ENCODE measurements at places on chromosomes 1 and 21.
A peak's percentile ranks its signal among the peaks of the same experiment; 100 is the strongest.

- H3K27me3 ChIP-seq = no peaks in the 10 kb centered on the region
- H3K36me3 ChIP-seq = no peaks in the 10 kb centered on the region
- no peak for DNase-seq
- no peak overlapping the region for H3K4me3 ChIP-seq
- no peaks in the 10 kb centered on the region for H3K4me1 ChIP-seq
Measured at GRCh38 chr1:89335486-89335885, 28.4 kb upstream of the GBP6 start.

DNA sequence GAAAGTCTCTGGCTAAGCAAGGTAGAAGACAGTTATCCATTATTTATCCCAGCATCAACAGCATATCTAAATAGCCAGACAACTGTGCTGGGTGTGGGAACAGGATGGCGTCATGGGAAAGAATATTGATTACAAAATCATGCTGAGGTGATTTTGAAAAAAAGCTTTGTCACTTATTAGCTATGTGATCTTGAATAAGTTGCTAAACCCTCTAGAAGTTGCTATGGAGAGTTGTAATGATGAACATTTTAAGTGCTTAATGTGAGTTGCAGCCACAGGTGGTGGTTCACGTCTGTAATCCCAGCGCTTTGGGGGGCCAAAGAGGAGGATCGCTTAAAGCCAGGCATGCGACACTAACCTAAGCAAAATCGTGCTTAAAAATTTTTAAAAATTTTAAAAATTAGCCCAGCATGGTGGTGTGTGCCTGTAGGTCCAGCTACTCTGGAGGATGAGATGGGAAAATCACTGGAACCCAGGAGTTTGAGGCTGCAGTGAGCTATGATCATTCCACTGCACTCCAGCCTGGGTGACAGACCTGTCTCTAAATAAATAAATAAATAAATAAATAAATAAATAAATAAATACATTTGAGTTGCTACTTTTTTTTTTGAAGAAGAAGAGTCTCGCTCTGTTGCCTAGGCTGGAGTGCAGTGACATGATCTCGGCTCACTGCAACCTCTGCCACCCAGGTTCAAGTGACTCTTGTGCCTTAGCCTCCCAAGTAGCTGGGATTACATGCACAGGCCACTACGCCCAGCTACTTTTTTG lies 33.6 kb downstream of the WNT2B start:
- no peaks in the 10 kb centered on the region for H3K36me3 ChIP-seq
- H3K27ac ChIP-seq = no peak overlapping the region
- no peak for DNase-seq

DNA sequence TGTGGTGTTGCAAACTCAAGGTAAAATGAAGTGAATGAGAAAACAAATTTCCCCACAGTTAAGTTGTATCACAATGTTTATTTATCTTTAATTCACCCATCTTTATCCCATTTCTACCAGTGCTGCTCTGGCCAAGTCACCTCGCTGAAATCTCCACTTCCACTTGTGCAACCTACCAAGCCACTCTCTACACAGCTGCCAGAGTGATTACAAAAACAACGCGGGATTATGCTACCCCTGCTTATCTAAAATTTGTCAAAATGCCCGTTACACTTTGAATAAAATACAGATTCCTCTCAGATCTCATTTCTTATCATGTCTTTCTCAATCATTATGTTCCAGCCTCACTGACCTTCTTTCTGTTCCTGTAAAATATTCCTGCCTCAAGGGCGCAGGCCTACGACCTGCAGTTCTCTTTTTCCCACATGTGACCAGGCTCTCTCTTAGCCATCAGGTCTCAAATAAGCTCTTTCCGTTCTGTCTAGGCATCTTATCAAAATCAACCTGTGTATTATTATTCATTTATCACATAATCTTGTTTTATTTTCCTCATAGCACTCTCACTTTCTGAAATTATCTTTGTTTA lies 95.6 kb downstream of the NTMT2 start:
- H3K36me3 ChIP-seq = no peaks in the 10 kb centered on the region
- no peak overlapping the region for H3K27ac ChIP-seq
- no peaks in the 10 kb centered on the region for H3K4me1 ChIP-seq
- no peak overlapping the region for H3K4me3 ChIP-seq
- no peak for DNase-seq

- no peaks in the 10 kb centered on the region for H3K36me3 ChIP-seq
- H3K4me1 ChIP-seq = no peaks in the 10 kb centered on the region
- peaks cover 5% of the 10 kb centered on the region for H3K27me3 ChIP-seq
- no peak for DNase-seq
Measured at GRCh38 chr1:244821134-244821533, 14.3 kb upstream of the COX20 start.

DNA sequence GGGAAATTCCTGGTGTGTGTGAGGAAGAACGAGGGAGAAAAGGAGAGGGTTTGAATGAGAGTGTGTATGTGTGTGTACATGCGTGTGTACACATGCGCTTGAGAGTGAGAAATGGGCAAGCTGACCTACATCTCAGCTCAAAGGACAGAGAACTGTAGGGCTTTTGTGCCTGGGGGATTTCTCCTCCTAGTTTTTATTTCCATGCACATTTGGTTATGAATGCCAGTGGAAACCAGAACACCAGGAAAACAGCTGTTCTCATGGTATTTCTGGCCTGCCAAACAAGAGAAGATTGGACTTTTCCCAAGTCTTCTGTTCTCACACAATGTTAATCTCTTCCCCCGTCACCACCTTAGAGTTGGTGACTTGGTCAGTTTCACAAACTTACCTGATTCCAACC lies 45.2 kb downstream of the SLC44A3 start:
- peaks cover 49% of the 10 kb centered on the region for H3K4me1 ChIP-seq
- no peak overlapping the region for H3K27ac ChIP-seq
- H3K27me3 ChIP-seq = no peaks in the 10 kb centered on the region
- H3K36me3 ChIP-seq = no peaks in the 10 kb centered on the region
- H3K4me3 ChIP-seq = no peak overlapping the region

DNA sequence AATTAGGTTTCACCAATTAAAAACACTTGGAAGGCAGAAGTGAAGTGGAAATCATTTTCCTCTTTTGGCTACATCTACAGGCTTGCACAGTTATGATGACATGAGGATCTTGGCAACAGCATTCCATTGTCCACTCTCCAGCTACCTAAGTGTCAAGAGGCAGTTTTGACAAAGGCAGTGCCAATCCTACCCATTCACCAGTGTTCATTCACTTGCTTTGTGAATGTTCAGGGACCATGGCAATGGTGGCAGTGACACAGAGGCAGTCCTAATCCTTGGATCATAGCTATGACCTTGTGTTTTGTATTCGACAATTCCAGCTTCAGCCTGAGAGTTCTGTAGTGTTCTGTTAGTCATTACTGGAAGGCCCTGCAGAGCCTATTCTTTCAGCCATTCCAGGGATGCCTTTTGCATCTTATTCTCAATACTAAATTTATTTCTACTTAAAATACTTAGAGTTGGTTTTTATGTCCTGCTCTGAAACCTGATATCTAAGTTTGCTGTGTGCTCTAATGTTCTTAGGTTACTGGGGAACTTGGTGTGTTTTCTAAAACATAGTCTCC lies 36.7 kb downstream of the CRB1 start:
- no peak overlapping the region for H3K27ac ChIP-seq
- DNase-seq = no peak
- no peak overlapping the region for H3K4me3 ChIP-seq

GRCh38 chr1:116373431-116374352 lies 648 bp downstream of the ATP1A1 start:
- H3K4me1 ChIP-seq = peaks cover 44% of the 10 kb centered on the region
- peak; percentile 84 for DNase-seq
- peaks cover 19% of the 10 kb centered on the region for H3K27me3 ChIP-seq

DNA sequence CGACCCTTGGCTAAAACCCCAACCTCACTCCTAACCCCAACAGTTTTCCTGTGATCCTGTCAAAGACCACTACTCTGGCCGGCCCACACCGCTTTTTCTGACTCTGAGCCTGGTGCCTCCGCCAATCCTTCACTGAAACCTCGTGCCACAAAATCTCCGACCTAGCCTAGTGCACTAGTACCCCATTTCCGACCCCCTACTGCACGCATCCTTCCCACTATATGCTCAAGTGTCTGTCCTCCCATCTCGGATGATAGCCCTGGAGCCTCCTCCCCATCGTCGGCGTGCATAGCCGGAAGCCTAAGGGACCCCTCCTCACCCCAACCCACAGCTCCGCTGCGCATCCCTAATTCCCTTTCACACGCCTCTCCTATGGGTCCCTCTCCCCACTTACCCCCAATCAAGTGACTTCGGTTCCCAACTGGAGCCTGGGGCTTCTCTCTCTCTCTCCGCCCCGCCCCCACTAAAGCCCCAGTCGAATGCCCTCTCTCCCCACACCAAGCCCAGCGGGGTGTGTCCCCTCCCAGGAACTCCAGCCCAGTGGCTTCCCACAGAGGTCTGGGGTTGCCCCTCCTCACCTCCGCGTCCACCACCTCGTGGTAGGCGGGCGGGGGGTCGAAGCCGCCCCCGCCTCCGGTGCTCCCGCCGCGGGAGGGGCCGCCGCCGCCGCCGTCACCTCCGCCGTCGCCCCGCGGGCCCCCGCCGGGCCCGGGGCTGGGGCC lies 791 bp downstream of the USP24 start:
- H3K27me3 ChIP-seq = peaks cover 10% of the 10 kb centered on the region
- H3K27ac ChIP-seq = peak overlapping the region; percentile 95
- H3K36me3 ChIP-seq = no peaks in the 10 kb centered on the region
- peaks cover 54% of the 10 kb centered on the region for H3K4me1 ChIP-seq

GRCh38 chr1:41348394-41348793 lies 12.8 kb upstream of the FOXO6 start:
- H3K4me3 ChIP-seq = no peak overlapping the region
- no peaks in the 10 kb centered on the region for H3K36me3 ChIP-seq
- H3K4me1 ChIP-seq = no peaks in the 10 kb centered on the region
- no peak for DNase-seq

DNA sequence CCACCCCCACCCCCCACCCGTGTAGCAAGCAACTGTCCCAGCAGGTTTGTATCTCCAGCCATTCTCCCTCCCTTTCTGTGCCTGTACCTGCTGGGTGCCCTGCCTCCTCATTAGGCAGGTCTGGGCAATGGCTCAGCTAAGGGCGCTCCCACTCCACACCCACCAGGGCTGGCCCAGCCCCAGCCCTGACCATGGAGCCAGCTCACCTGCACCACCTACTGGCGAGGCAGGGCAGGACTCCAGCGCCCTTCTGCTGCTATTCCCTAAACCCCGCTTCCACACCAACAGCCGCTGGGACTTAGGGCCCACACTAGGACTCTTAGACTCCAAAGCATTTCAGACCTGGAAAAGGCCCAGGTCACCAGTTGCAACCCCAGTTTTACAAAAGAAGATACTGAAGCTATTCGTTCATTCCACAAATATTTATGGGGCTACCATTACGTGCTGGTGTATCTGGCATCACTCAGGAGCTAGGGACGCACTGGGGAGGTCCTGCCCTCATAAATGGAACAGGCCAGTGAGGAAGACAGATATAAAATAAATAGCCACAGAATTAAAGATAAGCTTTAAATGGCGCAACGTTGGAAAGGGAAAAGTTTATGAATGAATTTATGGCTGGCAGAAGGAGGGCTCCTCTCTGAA lies 24.0 kb downstream of the PGLYRP3 start:
- no peak for DNase-seq
- H3K4me1 ChIP-seq = no peaks in the 10 kb centered on the region
- no peak overlapping the region for H3K27ac ChIP-seq
- no peaks in the 10 kb centered on the region for H3K27me3 ChIP-seq

DNA sequence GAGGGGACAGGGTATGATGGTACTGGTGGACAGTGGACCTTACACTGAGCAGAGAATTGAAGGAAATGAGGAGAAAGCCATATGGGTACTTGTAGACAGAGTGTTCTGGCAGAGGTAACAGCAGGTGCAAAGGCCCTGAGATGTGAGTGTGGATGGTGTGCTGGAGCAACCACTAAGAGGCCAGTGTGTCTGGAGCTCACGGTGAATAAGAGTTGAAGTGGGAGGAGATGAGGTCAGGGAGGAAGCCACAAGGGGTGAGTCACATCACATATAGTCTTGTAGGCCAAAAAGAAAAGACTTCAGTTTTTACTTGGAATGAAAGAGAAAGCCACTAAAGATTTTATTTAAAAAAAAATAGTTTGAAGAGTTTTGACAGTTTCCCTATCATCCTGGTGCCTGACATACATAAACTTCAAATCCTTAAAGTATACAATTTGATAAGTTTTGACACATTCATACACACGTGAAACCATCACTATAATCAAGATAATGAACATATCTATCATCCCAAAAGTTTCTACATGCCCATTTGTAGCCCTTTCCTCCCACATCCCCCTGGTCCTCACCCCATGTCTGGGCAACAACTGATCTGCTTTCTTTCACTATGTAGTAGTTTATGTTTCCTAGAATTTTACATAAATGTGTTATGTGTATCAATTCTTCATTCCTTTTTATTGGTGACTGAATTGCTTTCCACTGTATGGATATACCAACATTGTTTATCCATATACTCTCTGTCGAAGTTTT lies 148.4 kb downstream of the GPATCH2 start:
- H3K4me3 ChIP-seq = no peak overlapping the region
- no peaks in the 10 kb centered on the region for H3K27me3 ChIP-seq
- no peaks in the 10 kb centered on the region for H3K4me1 ChIP-seq

DNA sequence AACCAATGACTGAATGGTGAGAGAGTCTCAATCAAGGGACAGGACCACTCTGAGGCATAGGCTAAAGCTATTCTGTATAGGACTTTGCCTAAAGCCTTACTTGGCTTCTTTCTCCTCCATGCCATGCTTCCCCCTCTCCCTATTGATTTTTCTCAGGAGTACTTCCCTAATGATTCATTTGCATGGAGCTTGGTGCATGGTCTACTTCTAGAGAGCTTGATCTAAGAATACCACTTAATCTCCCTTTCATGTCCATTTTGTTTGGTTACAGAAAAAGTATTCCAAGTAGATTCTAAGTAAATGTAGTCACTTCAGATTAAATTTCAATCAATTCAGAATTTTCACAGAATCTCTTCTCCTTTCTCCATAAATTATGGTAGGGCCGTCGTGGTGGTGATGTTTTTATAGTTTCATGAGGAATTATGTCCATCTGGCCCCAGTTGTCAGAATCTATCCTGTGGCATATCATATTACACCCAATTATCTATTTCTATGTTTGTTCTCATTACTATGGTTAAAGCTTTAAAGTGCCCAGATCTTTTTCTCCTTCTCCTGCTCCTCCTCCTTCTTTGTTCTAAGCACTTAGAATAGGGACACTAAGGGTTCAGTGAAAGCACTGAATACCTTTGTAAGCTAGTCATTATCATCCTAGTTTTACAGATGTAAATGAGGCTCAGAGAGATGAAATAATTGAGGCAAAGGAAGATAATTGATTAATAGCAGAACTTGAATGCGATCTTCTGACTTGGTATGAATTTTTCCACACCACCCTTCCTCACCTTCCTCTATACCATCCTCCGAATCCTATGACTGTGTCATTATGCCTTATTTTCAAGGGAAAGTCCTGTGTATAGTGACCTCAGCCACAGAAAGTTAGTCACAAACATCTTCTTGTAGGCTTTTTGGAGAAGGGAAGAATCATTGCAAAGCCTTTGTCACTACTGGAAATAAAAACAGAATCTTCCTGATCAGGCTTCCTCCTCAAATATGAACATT lies 85.6 kb upstream of the ZRANB2 start:
- H3K4me3 ChIP-seq = no peak overlapping the region
- no peak overlapping the region for H3K27ac ChIP-seq
- H3K4me1 ChIP-seq = peaks cover 11% of the 10 kb centered on the region
- H3K36me3 ChIP-seq = no peaks in the 10 kb centered on the region

- H3K4me3 ChIP-seq = no peak overlapping the region
- H3K4me1 ChIP-seq = no peaks in the 10 kb centered on the region
- DNase-seq = no peak
Measured at GRCh38 chr1:186059311-186059710, 315.7 kb downstream of the TPR start.

All from neural progenitor cell (in vitro differentiated cells).